Right atrium auricular region (tissue), 2 donors: ENCODE measurements at places on chromosomes 11 and 22. TPM values are rescaled to one million over a fixed set of nuclear protein-coding genes. Genes with fewer than 3 reads are reported as not detected.

CDON gene
- 21.9 TPM for total RNA-seq

MRE11 gene
- total RNA-seq: 5.8 TPM

TIGD3 gene
- total RNA-seq: not detected

RASL10A gene
- total RNA-seq: 1.1 TPM

MEI1 gene
- total RNA-seq: 15.5 TPM

SYT7 gene
- total RNA-seq: 23.6 TPM
